Activated gamma-delta T cell treated with anti-CD3 and anti-CD28 coated beads, Interleukin-2, amount 50 U/mL, for 16 hours (primary cell): ENCODE measurements at places on chromosomes 2 and 18.
A peak's percentile ranks its signal among the peaks of the same experiment; 100 is the strongest.

DNA sequence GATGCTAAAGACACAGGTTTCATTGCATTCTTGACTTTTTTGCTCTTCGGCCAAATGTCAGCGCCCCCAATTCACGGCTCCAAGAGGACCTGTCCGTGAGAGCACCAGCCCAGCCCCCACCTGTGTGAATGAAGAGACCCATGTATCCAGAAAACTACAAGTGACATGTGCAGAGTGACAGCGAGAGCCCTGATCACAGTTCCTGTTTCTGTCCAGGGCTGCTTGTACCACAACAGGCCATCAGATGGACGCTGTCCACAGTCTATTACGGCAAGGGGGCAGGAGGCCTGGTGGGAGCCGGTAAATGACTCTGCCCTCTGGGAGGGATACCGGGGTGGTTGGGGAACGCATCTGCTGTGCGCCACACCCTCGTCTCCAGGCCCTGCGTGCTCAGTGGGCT is 520.9 kb upstream of the ID2 start:
- no peak for DNase-seq

DNA sequence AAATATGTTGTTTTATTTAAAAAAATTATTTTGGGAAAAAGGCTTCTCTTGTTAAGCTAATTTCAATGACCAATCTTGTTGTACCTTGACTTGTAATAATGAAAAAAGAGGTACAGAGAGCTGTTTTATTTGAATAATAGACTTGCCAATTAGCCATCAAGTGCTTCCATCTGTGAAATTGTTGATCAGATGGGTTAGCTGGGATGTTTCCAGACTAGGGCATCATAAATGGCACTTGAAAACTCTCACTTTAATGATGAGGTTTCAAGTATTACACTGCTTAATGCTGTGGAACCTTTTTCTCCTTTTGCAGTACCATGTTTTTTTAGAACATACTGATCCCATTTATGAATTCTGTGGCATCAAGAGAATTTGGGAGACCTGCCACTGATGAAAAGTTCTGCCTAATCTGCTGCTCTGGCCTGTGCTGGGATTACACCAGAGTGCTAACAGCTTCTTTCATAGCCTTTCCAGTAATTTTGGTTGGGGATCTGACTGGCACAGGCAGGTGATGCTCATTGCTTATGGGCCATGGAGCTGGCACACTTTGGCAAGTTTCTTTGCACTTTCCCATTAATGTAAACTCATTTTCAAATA is 24.2 kb downstream of the PSMD14 start:
- no peak for DNase-seq

- no peak for DNase-seq
Measured at GRCh38 chr2:88452980-88453582, 588 bp upstream of the FOXI3 start.

DNA sequence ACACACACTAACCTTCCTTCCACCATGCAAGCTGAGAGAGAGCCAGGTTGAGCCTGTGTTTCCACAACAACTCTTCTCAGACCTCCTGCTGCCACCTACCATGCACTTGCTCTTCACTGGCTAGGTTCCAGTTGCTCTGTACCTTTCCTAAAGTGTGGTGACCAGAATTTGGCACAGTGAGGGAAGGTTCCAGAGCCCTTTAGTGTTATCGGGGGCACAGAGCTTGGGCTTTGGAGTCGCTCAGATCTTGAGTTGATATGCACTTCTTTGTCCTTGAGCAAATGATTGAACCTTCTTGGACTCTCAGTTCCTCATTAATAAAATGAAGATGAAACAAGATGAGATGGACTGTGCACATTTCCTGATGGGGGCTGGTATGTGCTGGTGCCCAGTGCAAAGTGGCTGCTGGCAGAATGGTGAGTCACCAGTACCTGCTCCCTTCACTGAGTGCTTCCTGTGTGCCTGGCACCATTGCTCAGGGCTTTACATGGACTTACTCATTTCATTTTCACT is 47.1 kb downstream of the NEDD4L start:
- DNase-seq: no peak

DNA sequence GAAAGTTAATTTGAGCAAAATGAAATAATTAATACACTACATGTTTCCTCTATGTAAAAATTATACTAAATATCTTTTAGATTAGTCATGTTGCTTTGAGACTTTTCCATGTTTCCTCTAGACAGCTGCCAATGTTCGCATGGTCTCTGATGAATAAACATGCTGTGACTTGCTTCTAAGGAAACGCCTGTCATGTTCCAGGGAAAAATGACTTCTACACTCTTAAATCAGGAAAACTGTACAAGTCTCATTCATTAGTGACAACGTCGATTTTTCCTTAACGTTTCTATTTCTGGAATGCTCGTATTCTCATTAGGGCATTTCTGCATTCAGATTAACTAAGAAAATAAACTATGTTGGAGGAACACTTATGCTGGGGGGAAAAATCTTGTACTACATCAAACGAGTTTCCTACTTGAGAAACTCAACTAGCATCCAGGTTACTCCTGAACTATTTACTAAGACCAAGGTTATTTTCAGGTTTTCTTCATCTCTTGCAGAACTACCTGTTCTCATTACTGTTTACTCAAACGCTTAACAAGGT is 1.6 kb downstream of the COBLL1 start:
- DNase-seq: no peak

GRCh38 chr2:197641666-197642065 is 33.7 kb downstream of the RFTN2 start:
- no peak for DNase-seq

- no peak for DNase-seq
Measured at GRCh38 chr2:34734662-34735061, 1135.6 kb upstream of the FAM98A start.

DNA sequence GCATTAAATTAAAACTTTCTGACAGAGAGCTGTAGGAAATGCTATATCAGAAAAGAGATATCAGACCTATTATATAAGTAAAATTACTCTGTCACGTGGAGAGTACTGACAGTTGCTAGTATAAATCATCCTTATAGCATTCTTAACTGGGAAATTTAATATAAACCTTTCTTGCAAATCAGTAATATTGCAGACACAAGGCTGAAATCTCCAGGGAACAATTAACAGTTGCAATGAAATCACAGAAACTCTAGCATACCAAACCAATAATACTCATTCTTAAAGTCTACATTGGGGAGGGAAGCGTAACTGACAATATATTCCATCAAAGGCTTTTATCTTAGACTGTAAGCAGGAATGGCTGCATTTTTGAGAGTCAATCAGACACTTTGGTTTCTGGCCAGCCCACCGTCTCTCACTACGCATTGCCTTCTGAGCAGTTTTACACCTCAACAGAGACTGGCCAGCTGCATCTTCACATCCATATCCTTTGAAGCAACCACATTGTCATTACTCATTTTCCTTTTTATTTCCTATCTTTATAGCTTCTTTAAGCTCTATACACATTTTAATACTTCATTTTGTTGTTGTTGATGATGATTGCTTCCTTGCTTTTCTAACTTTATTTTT is 536.0 kb upstream of the CDH2 start:
- DNase-seq: no peak

DNA sequence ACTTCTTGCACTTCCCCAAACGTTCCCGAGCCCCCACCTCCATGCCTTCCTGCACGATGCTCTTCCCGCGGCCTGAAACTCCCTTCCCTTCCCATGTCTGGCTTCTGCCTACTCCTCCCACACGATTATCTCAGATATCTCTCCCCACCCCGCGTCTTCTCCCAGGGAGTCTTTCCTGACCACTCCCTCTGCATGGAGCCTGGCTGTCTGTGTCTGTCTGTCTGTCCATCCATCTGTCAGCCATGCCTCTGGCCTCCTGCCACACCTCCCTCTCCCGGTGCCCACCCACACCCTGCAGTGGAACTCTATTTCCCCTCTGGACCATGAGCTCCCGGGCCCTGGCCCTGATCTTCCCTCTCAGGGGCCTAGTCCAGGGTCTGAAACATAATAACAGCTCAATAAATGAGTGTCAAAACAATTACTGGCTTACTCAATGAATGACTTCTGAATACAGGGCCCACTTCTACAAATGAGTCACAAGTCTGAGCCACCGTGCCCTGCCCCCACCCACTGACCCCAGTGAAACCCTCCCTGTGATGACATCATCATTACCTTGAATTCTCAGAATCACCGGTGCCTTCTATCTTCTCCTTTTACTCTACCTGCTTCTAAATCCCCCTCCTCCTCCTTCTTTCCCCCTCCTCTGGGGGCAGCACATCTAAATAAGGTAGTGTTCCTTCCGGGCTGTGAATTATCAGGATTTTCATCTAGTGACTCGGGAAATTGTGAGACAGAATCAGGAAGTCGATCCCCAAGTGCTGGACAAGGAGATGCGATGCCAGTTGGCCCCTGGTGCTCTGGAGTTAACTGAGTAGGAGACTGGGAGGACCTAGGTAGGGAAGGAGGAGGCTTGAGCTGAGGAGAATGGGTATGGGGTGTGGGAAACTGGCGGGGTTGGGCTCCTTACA is 46.1 kb upstream of the PLB1 start:
- peak; percentile 61 for DNase-seq

DNA sequence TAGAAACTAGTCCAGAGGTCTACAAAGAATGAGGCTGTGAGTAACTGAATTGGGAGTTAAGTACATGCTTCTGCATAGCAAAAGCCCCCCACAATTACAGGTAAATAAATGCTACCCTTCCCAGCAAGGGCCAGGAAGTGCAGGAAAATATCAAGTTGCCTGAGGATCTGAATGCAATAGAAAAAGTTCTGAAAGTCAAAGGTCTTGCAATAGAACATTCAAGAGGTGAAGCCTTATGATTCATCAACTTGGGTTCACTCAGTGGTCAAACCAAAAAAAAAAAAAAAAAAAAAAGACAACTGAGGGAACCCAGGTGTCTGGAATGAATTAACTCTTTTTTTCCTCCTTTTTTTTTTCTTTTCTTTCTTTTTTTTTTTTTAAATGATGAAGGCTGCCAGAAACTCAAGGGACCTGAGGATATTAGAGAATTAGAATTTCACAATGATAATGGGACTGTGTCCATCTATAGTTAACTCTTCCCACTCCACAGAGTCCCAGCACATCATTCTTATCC is 42.9 kb upstream of the RFX8 start:
- no peak for DNase-seq

- no peak for DNase-seq
Measured at GRCh38 chr2:66578687-66579106, 143.8 kb downstream of the MEIS1 start.

DNA sequence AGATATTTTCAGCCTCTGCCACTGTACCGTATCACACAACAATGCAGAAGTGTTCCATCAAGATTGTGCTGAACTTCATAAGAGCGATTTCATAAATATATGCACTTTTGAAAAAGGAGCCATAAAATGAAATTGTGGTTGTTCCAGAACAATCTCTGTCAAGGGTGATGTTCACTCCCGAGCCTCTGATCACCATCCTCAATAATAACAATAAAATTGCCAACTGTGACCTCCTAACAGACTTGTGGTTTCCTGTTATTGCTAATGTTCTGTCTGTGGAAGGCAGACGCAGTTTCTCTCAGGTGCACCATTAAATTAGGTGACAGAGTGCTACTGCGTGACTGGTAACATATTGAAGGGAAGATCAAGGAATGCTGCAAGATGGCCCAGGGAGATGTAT is 383.7 kb downstream of the SOCS6 start:
- DNase-seq: no peak

- peak; percentile 62 for DNase-seq
Measured at GRCh38 chr18:13612196-13612997, 114.0 kb downstream of the FAM210A start.

- DNase-seq: no peak
Measured at GRCh38 chr18:50399582-50399981, 24.7 kb downstream of the SKA1 start.

DNA sequence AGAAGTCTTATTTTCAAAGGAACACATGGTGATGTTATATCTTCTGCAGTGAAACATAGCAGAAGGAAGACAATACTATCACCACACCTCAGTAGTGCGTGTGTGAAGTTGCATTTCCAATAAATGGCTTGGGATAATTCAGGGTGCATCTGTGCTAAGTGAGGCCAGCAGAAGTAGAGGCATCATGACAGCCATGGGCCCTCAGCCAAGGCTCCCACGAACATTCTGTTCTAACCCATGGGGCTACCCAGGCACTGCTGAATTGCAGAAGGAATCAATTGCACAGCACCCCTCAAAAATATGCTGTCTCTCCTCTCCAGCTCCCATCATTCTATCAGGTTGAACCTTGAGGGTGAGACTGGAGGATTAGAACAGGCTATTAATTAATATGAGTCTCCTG is 139.5 kb downstream of the RIF1 start:
- DNase-seq: no peak

- DNase-seq: no peak
Measured at GRCh38 chr2:16135196-16135912, 195.0 kb downstream of the MYCN start.

DNA sequence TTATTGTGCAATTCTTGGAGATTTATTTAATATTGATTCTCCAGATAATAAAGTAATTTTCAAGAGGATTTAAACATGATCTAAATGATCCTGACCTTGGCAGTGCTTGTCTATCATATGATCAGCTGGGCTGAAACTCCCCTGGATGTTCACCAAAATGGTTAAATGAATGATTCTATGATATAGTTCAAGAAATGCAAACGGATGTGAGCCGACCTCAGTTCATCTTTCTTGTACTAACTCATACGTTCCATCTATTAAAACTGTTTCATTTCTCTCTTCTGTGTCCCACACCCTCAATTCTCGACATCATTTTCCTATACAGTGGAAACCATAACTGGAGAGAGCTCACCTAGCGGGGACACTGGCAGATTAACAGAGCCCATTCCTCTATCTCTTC is 281.7 kb upstream of the CCDC68 start:
- DNase-seq: no peak

- no peak for DNase-seq
Measured at GRCh38 chr2:237433920-237434676, 20.1 kb upstream of the COL6A3 start.

GRCh38 chr18:36761186-36761698 is 67.6 kb downstream of the TPGS2 start:
- DNase-seq: no peak

DNA sequence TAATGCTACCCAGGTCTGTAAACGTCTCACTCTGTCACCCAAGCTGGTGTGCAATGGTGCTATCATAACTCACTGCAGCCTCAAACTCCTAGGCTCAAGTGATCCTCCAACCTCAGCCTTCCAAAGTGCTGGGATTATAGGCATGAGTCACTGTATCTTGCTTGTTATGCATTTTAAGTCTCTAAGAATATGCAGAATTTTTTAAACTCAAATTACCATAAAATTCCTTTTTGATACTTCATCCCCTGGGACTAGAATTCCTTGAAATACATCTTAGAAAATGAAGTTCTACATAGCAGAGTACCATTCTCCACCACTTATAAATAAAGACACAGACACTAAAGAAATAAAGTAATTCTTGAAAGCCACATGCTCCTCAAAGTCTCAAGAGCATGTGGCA is 30.2 kb upstream of the LRATD1 start:
- no peak for DNase-seq

GRCh38 chr2:24452502-24452885 is 38.6 kb upstream of the NCOA1 start:
- DNase-seq: no peak

DNA sequence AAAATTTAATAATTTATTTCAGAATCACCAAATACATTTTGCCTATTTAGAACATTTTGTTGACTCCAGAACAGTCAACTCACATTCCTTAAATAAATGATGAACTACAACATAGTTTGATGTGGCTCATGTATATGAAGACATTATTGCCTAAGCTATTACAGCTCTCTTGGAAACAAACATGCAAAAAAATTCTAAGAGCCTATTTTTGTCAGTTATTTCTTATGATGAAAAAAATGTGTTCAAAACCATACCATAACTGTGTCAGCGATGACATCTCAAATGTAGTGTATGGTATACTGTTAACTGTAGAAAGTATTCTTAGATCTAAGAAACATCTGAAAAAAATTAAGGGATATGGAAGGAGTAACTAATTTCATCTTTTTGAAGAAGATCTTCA is 6.3 kb upstream of the EMILIN2 start:
- no peak for DNase-seq

- DNase-seq: no peak
Measured at GRCh38 chr2:48870503-48870902, 115.0 kb upstream of the LHCGR start.
